Stimulated activated CD8-positive, alpha-beta memory T cell treated with anti-CD3 and anti-CD28 coated beads, Interleukin-4, amount 100 ng/mL, for 1 hour (primary cell): ENCODE measurements at places on chromosomes 16 and 17.
A peak's percentile ranks its signal among the peaks of the same experiment; 100 is the strongest.

DNA sequence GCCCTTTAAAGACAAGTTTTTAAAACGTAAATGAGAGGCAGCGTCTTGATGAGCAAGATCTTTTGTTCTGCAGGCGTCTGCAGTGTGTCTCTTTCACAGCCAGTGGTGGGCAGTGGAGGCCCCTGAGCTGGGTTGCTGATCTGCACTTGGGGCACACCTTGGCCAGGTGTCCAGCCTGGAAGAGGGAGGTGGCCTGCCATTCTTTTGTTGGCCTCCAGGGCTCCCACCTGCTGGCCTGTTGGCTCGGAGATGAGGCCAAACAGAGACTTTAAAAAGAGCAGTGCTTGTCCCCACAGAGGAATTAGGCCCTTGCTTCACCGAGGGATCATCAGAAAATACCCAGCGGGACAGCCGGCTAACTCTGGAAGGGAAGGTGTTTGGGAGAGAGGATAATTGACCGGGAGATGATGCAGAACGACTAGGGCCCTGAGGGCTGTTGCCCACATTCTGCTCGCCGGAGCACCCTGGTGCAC lies 145.9 kb upstream of the PLCG2 start:
- no peak for DNase-seq

DNA sequence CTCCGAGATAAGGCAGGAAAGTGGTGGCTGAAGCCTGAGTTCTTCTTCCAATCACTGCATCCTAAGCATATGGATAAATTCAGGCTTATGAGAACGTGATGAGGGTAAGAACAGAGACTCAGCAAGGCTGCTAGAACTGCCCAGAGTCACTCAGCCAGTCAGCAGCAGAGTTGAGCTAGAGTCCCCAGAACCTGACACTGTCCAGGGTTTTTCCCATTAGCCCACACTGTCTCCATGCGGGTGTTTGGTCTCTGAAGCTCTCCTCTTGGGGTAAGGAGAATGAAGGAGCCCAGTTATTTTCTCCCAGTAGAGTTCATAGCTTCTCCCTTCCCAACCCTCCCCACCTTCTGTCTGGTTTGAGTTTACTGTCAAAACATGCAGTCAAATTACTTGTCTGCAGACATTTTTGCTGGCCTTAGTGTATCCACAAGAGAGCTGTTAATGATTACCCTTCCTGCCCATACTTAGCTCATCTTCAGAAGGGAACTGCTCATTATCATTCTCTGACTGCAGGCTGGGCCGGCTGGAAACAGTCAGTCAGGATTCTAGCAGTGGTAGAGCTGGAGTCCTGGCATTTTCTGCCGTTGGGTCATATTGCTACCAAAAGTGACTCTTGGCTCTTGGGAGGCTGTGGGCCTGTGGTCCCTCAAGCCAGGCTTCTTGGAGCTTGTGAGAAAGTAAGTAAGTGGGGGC lies 460.0 kb downstream of the HS3ST3B1 start:
- no peak for DNase-seq

DNA sequence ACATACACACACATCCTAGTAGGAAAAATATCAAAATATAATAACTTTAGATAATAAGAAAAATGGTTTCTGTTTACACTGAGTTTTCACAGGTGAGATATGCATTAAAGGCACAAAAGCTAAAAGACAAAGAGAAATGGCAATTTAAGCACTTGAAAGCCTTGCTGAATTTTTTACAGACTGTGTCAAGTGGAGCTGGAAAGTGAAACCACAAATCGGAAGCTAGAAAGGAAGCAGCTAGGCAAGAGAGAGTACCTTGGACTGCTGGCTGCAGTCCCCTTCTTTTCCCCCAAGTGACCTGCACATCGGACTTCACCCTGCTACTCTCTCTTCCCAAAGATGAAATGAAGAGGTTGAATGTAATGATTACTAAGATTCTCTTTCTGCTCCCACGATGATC lies 135.1 kb downstream of the CDH13 start:
- DNase-seq: no peak

GRCh38 chr16:4244254-4245076 lies 2.6 kb upstream of the SRL start:
- DNase-seq: no peak

DNA sequence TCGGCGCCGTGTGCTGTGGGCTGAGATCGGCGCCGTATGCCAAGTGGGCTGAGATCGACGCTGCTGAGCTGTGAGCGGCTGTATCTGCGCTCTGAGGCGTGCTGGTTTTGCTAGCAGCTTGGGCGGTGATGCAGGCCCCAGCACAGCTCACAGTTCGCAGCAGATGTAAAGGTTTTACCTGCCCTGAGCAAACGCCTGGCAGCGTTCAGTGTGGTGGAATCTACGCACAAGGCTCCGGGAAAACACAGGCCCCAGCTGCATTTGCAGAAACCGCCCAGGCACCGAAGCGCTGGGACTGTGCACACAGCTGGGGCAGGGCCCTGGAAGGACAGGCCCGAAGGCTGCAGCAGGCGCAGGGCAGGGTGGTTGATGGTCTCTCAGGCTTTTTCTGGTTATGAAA lies 8.0 kb upstream of the ZNF469 start:
- no peak for DNase-seq

- DNase-seq: no peak
Measured at GRCh38 chr17:50661795-50662391, 27.2 kb downstream of the ABCC3 start.

- no peak for DNase-seq
Measured at GRCh38 chr17:47776330-47777197, 43.5 kb downstream of the TBX21 start.

- no peak for DNase-seq
Measured at GRCh38 chr17:38333635-38334295, 10.0 kb downstream of the GPR179 start.

GRCh38 chr16:472199-472504 lies 46.7 kb downstream of the RAB11FIP3 start:
- DNase-seq: no peak

- no peak for DNase-seq
Measured at GRCh38 chr17:65509032-65509431, 52.4 kb downstream of the AXIN2 start.

GRCh38 chr17:45311760-45312476 lies 4.9 kb downstream of the MAP3K14 start:
- peak; percentile 66 for DNase-seq

GRCh38 chr17:76152591-76152990 lies 11.5 kb upstream of the FOXJ1 start:
- DNase-seq: no peak

DNA sequence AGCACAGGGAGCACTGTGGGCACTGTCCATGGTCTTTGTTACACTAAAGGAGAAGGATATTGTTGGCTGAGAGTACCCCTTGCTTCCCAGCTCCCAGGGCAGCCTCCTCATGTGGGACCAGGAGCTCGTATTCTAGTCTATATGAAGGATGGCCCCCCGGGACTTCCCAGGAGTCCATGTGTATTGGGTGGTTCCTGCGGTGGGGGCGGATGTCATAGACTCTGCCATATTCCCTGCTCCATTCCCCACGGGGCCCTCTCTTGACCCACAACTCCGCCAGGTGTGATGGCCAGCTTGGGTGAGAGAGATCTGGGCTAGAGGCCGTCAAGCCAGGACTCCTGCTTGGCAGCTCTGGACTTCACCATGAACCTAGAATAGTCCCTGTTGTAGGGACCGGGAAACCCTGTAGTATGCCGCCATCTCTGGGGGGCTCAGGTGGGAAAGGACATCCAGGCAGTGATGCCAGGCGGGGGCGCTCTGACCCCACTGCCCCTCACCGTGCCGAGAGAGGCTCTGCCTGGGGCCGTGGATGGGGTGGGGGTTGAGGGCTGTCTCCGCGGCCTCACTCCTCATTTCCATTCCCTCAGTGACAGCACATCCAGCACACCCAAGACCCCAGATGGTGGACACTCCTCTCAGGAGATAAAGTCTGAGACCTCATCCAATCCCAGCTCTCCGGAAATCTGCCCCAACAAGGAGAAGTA lies 37.8 kb downstream of the OR1D5 start:
- DNase-seq: no peak

DNA sequence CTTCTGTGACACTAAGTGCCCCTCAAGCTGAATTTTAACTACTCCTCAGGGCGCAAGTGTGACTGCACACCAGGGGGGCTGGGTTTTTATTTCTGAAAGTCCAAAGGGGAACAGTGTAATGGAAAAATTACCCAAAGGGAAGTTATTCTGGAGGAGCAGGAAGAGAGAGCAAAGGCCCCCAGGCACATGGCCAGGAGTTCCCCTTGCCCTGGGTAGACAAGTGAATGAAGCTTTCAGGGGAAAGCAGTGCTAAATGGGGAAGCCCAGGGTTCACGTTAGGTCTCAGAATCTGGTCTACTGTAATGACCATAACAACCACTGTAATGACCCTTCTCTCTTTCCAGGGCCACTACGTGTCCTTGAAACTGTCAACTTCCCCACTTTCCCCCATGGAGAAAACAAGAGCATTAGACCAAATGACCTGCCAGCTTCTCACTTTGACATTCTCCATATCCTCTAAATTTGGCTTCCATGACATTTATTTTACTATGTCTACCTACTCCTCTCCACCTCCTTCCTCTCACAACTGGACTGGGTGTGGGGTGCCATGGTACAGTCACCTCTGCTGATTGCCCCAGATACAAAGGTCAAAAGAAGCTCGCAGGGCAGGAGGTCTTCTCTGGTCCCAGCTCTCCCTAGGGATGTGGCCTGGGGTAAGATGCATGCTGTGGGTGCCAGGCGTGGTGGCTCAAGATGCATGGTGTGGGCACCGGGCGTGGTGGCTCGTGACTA lies 34.1 kb upstream of the MMP2 start:
- DNase-seq: no peak

DNA sequence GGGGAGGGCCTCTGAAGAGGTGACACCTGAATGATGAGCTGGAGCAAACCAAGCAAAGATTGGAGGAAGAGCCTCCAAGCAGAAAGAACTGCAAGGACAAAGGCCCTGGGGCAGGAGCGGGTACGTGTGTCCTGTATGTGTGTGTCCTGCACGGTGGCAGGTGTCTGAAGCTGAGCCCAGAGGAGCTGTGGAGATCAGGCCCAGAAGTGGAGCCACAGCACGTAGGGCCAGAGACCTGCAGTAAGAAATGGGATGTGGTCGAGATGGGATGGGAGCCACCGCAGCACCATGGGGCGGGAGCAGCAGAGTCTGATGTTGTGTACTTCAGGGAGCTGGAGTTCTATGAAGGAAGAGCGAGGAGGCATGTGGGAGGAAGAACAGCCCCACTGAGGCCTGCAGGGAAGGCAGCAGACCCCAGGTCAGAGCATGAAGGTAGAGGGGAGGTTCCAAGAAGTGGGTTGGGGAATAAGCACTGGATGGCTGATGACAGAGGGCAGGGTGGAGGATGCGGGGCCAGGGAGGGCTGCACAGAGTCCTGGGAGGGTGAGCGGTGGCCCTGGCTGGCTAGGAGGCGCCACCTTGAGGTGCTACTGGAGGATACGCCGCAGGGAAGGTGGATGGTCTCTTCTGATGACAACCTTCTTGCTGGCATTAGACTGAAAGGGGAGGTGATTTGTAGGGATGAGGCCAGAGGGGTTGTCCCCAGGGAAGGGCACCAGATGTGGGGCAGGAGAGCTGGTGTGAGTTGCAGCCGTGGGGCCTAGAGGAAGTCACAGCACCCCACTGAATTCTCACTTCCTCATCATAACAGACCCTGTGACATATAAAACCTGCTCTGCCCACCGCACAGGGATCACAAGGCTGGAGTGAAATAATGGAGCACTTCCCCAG lies 10.6 kb upstream of the CETP start:
- DNase-seq: no peak

- no peak for DNase-seq
Measured at GRCh38 chr17:63850401-63850800, 7.9 kb upstream of the SMARCD2 start.

- no peak for DNase-seq
Measured at GRCh38 chr16:56669005-56669839, at the start of gene MT1H. Gene MT1H (plus strand): TSS chr16:56669814. CDS start chr16:56669885, 71 bp downstream.

DNA sequence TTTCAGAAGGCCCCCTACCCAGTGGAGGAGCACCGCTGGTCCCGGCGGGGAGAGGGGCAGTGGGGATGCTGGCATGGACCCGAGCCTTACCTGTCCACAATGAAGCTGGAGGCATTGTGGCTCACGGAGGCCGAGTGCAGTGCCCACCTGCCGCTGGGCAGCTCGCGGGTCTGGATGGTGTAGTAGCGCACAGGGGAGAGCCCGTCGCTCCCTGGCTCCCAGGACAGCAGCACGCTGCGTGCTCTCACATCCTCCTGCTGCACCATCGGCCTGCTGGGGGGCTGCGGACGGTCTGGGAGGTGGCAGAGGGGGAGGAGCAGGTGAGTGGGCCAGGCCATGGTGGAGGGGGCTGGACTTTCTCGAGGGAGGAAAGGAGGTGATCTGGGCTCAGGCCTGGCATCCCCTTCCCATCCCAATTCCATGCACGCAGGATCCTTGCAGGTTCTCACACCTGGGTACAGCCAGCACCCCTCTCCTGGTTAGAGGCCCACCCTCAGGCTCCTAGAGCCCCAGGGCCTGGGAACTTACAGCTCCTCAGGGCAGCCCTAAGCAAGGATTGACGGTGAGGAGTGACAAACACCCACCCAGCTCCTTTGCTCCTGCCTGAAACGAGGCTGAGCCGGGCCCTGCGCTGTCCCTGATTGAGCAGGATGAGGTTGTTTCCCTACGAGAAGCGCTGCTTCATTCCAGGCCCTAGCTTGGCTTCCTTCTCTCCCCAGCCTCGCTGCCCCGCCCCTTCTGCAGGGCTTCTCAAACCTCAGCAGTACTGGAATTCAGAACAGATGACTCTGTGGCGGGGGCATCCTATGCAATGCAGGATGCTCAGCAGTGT lies 76.2 kb upstream of the CDC42EP4 start:
- DNase-seq: no peak

GRCh38 chr17:45800816-45801215 lies 16.7 kb downstream of the CRHR1 start:
- no peak for DNase-seq

DNA sequence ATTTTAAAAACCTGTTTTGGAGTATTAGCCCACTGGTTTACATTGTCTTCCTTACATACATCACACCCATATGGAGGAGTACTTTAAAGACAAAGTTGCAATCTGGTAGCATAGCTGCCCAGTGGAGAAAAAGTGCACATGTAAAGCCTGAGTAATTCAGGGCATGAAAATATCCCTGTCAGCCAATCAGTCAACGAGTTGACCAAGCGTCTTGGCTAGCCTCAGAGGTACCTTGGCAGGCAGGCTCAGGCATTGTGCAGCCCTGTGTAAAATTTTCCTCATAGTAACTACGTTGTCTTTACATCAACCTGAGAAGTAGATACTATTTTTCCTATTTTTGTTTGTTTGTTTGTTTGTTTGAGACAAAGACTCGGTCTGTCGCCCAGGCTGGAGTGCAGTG lies 339.0 kb downstream of the CDH13 start:
- no peak for DNase-seq

DNA sequence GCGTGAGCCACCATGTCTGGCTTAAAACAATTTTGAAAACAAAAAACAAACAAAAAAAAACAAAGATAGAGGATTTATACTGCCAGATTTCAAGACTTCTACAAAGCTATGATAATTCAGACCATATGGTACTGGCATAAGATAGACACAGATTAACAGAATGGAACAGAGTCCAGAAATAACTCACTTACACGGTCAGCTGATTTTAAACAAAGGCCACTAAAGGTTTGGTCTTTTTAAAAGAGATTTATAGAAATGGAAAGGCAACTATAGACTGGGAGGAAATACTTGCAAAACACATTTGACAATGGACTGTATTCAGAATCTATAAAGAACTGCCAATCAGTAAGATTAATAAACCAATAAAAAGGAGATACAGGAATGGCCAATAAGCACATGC lies 48.6 kb upstream of the MNT start:
- DNase-seq: no peak

- peak; percentile 43 for DNase-seq
Measured at GRCh38 chr17:7351665-7352502, at the start of gene KCTD11. Gene KCTD11 (plus strand): TSS chr17:7352162.
